ENCODE measurements at places on chromosomes 2 and 18.
A peak's percentile ranks its signal among the peaks of the same experiment; 100 is the strongest.

DNA sequence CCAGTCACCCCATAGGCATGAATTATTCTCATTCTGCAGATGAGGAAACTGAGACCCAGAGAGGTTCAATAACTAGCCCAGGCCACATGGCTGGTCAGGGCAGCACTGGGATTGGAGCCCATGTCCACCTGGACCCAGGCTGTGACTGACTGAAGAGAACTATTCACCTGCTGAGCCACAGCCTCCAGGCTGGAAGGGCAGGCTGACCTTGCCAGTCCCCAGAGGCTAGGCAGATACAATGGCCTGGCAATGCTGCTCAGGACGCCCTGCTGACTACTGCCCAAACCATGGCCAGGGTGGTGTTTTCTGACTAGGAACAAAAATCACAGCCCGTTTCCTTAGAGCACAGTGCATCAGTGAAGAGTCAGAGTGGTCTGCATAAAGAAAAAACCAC lies 36.8 kb downstream of the HS6ST1 start:
- DNase-seq = no peak

DNA sequence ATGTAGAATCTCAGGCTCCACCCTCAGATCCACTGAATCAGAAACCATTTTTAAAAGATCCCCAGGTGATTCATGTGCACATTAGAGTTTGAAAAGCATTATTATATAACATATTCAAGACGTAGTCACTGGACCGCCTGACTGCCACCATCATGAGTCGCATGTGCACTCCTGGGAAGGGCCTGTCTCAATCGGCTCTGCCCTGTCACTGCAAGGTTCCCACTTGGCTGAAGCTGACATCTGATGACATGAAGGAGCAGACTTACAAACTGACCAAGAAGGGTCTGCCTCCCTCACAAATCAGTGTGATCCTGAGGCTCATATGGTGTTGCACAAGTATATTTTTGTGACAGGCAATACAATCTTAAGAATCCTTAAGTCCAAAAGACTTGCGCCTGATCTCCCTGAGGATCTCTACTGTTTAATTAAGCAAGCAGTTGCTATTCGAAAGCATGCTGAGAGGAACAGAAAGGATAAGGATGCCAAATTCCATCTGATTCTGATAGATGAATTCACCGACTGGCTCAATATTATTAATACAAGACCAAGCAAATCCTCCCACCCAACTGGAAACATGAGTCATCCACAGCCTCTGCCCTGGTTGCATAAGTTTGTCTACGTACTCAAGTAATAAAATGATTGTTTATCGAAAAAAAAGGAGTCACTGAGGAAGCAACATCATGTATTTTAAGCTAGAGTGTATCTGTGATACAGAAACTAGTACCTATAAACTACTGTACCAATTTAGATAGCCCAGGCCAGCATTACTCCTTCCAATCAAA lies 26.2 kb downstream of the ATAD2B start:
- DNase-seq = no peak

- DNase-seq = no peak
Observed at GRCh38 chr2:8679827-8680731, 1.8 kb upstream of the ID2 start.

- DNase-seq = no peak
Observed at GRCh38 chr18:66271962-66272361, 331.9 kb downstream of the CDH19 start.

GRCh38 chr18:49976795-49977560 lies 163.6 kb upstream of the ACAA2 start:
- DNase-seq = peak; percentile 2

GRCh38 chr2:5921081-5921642 lies 229.0 kb downstream of the SOX11 start:
- no peak for DNase-seq

- no peak for DNase-seq
Observed at GRCh38 chr2:45700407-45701013, 49.0 kb downstream of the PRKCE start.

- DNase-seq = no peak
Observed at GRCh38 chr2:24544456-24545115, 53.5 kb downstream of the NCOA1 start.

GRCh38 chr2:173972636-173973035 lies 7.5 kb upstream of the SP3 start:
- DNase-seq = no peak

- DNase-seq = no peak
Observed at GRCh38 chr18:23585007-23585871, 1.1 kb downstream of the NPC1 start.

DNA sequence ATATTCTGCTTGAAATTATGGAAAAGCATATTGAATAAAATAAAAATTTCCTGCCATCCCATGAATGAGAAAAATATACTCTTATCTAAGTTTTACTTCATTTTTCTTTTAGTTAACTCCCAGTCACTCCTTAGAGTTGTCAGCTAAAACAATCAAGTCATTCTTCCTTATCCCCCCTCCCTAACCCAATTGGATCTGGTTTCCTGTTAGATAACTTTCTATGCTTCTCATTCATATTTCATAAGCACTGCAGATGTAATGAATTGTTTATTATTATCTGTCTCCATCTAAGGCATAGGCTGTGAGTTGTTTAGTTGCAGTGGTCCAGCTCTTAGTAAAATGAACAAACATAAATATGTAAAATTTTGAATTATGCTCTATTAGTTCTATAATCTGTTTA lies 244.0 kb upstream of the GCFC2 start:
- DNase-seq = no peak

DNA sequence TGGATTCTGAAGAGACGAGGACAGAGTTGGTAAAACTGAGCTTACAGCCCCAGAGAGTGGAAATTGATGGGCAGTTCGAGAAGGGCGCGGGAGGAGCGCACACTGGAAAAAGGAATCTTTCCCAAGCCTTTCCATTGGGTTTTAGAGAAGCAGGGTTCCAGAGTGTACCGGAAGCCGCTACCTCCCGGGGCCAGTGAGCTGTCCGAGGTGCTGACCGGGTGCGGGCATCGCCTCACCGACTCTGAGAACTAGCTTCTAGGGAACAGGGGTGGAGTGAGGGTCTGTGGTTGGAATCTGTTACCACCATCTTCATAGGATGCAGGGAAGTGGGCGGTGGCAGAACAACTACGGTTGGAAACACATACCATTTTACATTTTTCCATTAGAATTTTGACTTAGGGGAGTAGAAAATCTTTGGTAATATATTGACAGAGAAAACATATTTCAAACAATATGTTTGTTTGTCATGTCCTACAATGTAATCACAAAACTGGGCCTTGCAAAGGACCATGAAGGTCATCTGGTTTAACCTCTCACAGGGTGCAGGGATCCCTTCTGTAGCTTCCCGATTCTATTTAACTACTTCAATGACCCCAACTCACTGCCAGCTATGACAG lies 724 bp downstream of the NMS start:
- no peak for DNase-seq

GRCh38 chr2:180905461-180905860 lies 74.9 kb upstream of the UBE2E3 start:
- no peak for DNase-seq

DNA sequence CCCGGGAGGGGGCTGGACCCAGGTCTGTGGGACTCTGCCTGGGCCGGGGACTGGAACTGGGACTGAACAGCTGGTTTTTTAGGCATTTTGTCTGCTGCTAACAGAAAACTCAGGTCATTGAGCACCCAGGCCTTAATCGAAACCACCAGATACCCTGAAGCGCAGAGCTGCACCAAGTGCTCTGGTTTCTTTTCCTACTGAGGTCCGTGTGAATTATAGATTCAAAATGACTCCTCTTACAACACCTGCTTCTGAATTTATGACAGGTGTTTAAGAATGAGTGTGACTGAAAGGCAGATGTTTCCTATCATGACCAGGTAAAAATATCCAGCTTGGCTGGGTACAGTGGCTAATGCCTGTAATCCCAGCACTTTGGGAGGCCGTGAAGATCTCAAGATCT lies 47.8 kb downstream of the TRAPPC12 start:
- DNase-seq = no peak

- no peak for DNase-seq
Observed at GRCh38 chr2:229669841-229670240, 44.5 kb downstream of the DNER start.

- DNase-seq = no peak
Observed at GRCh38 chr2:9897331-9897737, 54.1 kb downstream of the TAF1B start.

- DNase-seq = no peak
Observed at GRCh38 chr2:101428422-101429176, 41.3 kb upstream of the CREG2 start.

DNA sequence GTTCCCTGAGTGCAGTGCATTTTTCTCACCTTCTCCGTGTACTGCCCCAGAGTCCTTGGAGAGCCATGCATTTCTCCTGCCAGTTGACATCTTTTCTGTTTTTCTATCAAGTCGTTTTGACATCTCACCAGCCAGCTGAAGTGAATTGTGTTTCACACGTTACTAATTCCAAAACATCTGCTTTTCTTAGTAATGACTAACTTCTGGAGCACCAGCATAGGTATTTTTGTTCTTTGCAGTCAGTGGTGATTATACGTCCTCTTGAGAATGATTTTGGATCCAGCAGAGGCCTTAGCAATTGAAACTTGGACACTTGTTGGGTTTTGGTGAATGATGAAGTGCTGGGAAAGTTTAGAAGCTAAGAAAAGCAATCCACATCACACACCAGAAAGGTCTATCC lies 112.5 kb downstream of the PIK3C3 start:
- no peak for DNase-seq

DNA sequence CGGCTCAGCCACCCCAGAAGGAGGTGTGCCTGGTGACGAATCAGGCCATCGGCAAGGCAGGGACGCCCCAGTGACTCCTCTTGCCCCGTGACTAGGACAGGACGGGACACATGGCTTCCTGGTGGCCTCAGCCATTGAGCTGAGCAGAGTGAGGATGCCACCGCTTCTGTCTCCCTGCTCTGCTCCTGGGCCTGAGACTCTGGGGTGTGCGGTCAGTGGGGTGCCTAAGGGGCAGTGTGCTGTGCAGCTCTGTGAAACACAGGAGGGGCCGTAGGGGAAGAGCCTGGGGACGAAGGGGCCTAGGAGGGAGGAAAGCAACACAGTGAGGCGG lies 24.3 kb downstream of the IGFBP5 start:
- DNase-seq = no peak

DNA sequence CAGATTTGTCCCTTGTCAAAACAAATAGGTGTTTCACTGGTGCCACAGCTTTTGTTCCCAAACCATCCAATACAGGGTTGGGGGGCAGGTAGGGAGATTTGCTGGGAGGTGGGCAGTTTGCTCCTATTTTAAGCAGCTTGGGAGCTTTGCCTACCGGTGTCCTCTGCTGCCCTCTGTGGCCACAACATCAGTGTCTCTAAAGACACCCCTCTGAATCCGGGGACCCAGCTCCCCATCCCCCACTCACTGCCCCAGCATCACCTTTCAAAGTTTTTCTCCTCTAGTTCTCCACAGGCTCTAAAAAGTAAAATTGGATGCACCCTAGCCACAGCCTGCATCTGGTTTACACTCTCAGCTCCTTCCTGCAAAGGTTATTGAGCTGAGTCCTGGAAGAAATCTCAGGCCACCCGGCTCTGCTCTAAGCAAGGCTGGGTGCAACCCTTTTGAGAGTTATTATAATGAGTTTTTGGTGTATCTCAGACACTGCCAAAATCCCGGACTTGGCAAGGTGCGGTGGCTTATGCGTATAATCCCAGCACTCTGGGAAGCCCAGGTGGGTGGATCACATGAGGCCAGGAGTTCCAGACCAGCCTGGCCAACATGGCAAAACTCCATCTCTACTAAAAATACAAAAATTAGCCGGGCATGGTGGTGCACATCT lies 2.9 kb upstream of the EPAS1 start:
- no peak for DNase-seq

DNA sequence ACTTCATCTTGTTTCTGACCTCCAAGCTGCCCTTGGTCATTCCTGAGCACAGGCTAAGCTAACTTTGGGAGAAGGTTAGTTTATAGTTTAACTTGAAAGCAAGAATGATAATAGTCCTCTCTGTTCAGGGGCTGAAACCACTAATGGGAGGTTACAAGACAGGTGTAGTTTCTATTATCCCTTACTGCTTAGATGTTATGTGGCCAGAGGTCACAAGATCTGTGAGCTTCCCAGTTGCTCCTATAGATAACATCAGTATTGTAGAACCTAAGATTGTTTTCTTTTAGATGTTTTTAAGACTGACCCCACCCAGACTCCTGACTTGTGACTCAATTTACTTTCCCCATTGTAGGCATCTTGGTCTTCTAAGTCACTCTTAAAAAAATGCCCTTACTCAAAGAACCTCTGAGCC lies 94.8 kb upstream of the LPIN2 start:
- no peak for DNase-seq

DNA sequence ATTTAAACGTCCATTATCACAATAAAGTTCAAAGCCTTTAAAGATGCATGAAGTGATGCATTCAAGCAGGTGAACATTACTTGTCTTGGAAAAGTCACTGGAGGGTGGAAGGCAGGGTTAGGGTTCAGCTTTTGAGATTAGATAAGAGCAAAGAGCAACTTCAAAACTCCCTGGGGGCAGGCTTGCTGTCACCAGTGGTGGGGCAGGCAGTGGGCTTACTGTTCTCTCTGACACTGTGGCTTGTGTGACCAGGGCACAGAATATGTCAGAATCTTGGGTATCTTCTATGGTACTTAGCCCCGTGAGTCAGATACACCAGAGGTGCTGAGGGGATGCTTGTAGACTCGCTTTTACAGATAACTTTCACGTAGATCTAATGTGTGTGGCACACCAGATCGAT lies 52.8 kb downstream of the WIPF1 start:
- no peak for DNase-seq

DNA sequence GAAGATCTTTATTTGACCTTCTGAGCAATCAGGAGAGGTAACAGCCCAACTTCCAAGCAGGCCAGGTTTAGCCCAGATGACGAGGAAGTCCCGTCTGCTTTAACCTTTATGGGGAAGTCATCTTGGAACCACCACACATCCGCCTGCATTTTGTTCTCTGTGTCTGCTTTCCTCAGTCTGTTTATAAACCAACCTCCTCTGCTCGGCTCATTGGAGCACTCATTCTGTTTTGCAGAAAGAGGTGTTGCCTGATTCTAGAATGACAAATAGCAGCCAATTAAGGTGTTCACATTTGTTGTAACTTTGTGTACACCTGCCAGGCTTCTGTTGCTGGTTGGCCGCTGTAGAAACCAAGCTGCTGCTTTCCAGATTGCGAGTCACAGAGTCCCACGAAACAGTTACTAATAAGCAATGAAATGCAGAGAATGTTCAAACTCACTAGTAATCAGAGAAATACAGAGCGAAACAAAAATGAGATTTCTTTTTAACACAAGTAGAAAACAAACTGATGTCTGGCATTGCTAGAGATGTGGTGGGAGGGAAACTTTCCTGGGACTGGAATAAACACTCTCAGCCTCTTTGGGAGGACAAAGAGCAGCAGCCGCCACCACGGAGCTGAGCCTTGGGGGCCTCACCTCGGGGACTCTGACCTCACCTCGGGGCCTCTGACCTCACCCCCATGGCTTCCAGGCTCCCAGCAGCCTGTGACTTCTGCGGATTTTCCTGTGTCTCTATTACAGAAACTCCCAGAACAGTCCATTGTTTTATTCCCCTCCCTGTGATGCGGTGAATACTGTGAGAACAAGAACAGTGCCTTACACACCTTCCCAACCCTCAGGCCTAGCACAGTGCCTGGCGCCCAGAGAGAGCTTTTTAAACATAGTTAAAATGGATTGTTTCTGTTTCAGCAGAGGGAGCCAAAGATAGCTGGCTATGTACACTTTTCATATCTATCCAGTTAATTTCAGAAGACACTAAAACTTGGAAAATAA lies 64.0 kb downstream of the MBP start:
- DNase-seq = no peak

All from amygdala (tissue), 56 donors.